ENCODE measurements at places on chromosomes 16 and 17.

DNA sequence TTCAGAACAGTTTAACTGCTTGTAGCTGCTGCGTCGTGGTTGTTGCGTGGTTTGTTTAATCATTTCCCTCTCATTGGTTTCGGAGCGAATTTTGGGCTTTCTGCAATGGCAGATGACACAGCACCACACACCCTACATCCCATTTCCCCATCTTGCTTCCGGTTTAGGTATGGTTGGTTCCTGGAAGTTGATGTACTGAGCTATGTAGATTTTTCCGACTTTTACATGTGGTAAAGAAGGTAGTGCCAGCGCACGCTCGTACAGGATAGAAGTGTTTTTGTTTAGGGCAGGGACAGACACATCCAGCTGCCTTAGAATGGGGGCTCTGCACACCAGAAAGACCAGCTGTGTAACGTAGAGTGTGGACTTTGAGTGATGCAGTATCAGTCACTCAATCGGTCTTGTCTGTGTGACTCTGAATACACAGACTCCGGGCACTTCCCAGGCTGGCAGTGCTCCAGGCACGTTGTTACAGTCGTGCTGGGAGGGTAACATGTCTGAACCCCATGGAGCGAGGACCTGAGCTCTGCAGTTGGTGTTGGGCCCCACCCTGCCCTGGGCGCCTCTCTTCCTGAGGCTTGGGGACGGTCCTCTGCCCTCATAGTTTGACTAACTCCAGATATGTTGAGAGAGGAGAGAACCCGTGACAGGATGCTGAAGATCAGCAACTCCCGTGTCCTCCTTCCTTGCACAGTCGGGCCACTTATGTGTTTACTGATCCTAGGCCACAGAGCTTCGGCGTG is 172.0 kb upstream of the CHMP6 start:
- no peak for DNase-seq

DNA sequence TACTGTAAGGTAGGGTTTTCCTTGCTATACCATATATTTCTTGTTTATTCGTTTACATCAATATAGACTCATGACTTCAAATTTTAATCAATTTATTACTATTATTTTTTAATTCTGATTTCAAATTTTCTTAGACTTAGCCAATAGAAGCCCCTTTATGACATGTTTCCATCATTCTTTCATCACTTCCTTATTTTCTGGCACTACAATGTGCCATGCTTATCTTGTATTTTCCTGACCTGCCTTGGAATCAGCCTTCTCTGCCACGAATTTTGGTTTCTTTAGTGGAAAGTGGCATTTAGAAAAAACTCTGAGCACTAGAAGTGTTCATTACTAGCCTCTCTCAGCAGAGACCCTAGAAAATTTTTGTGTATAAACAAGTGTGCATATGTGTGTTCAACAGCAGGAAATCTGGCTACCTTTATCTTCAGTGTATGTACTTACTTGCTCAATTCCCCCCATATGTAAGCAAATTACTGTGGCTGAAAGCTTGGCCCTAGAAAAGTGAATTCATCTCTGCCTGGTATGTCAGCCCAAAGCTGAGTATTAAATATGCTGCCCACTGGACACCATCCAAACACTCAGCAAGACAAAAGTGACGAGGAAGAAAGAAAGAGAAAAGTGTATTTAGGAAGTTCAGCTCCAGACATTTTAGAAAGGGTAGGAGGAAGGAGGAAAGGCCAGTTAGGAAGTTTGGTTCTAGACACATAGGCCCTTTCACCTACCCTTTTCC is 4.0 kb downstream of the STXBP4 start:
- DNase-seq, result no peak

DNA sequence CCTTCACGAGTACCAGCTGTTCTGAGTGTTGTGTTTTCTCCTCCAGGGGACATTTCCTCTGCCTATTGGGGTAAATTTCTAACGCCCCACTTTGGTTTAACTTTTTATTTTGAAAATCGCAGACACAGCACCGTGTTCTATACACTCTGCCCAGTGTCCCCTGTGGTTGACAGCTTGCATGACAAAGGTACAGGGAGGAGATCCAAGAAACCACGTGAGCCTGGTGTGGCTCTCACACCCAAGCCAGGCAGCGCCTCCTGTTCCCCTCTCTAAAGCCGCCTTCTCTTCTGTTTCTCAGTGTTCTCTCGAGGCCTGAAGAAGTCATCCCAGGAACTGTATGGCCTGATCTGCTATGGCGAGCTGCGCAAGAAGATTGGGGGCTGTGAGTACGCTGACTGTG is 25.4 kb downstream of the CRAMP1 start:
- DNase-seq, result no peak

GRCh38 chr16:54647725-54648221 is 282.9 kb upstream of the IRX5 start:
- DNase-seq, result no peak

- peak; percentile 14 for DNase-seq
Observed at GRCh38 chr16:20865420-20866131, 34.6 kb downstream of the DCUN1D3 start.

- no peak for DNase-seq
Observed at GRCh38 chr16:57509231-57509923, 23.1 kb upstream of the DOK4 start.

DNA sequence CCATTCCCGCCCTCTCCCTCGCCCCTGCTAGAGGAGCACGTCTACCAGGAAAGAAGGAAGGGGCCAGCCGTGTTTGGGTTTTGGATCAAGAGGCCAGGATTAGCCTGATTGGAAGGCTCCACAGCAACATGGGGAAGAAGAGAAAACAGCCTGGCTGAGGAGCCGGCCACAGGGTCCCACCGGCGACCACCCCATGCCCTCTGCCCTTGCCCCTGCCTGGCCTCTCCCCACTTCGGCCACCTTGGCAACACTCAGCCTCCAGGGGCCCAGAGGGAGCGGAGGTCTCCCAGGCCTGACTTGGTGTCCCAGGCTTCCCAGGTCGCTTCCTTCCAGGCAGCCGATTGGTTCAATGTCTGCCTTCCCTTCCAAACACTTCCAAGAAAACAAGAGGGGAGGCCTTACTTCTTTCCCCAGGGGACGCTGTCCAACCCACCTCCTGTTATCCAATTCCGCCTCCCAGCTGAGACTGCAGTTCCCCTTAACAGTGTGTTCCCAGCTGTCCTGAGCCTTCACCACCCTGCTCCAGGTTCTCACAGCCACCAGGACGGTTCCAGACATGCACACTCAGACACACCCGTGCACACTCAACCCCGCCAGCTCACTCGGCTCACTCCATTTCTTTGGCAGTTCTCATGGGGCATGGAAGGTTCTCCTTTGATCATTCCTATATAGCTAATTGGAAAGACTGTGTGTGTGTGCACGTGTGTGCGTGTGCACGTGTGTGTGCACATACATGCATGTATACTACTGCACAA is 65.4 kb downstream of the RBFOX3 start:
- no peak for DNase-seq

GRCh38 chr16:84804326-84804725 is 15.5 kb upstream of the CRISPLD2 start:
- DNase-seq, result no peak

DNA sequence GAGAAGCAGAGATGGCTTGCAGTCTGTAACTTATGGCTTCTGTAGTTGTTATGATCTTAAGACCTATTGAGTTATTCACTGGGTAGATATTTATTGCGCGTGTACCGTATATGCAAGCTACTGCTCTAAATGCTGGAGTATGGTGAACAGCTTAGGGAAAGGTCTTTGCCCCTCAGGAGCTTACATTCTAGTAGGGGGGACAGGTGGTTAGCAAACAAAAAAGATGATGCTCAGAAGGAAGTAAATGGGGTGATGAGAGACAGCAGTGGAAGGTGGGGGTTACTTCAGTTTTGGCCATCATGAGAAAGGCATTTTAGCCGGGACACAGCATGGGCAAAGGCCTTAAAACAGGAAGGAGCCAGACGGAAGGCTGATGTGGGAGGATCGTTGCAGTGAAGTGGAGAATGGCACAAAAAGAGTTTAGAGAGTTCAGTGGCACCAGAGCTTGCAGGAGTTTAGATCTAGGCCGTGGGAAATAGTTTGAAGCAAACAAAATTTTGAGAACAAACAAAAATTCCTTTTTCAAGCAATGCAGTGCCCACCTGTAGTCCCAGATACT is 2.1 kb downstream of the ARMC7 start:
- no peak for DNase-seq

GRCh38 chr17:73902416-73903181 is 258.4 kb upstream of the SDK2 start:
- no peak for DNase-seq

DNA sequence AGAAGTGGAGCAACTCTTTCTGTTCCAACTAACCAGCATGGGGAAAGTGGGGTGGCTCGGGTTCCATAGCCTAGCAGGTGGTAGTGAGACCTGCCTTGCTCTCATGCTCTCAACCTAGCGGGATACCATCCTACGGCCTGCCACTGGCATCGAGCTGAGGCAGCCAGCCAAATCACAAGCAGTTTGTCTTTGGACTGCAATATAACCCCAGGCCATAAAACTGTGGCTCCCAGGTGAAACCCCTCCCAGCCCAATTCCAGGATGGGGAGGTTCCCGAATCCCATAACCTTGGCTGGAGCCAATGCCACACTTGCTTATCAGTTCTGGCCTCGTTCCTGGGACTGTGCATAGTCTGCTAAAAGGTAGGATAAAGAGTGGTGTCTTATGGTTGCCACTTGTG is 155.8 kb upstream of the NETO2 start:
- DNase-seq, result no peak

- DNase-seq, result no peak
Observed at GRCh38 chr17:29567304-29567553, 392 bp upstream of the ABHD15 start.

- DNase-seq, result no peak
Observed at GRCh38 chr17:73950593-73950914, 252.9 kb upstream of the RPL38 start.

- DNase-seq, result peak; percentile 36
Observed at GRCh38 chr16:50067290-50067853, 1.6 kb downstream of the HEATR3 start.

DNA sequence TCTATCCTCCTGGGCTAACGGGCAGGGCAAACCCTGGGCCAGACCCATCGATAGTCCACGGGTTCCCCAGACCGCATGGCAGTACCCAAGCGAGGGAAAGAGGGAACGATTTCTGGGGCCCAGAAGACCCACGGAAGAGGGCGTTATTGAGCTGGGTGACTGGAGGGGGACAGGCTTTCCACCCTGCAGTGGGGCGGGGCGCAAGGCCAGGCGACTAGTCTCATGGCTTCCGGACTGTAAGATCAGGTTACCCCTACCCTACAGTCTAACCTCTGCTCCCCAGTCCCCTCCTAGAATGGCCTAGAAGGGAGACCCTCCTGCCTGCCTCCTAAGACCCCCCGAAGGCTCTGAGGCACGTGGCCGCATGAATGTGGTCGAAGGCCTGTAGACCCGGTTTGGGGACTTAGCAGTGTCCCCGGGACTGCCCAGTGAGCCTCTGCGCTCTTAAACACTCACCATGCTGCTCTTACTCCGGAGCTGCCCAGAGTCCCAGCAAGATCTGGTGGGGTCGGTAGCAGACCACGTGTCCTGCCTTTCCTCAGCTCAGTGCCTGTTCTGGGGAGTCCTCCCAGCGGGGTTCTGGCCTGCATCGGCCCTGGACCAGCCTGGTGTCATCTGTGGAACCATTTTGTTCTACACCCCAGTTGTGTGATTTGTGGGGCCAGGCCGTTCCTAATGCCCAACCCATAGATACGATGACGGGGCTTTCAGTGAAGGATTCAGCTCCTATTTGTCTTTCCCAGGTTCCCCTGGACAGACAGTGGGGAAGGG is 13.2 kb upstream of the AURKB start:
- DNase-seq, result peak; percentile 26

- no peak for DNase-seq
Observed at GRCh38 chr16:55526441-55526840, 17.6 kb downstream of the LPCAT2 start.

- no peak for DNase-seq
Observed at GRCh38 chr17:51610155-51610554, 349.8 kb downstream of the UTP18 start.

- peak; percentile 48 for DNase-seq
Observed at GRCh38 chr17:78044280-78044835, 84.2 kb downstream of the TMC6 start.

- no peak for DNase-seq
Observed at GRCh38 chr16:88408561-88409142, 25.9 kb downstream of the ZNF469 start.

GRCh38 chr17:70166615-70167014 is 2.7 kb upstream of the KCNJ2 start:
- no peak for DNase-seq

GRCh38 chr17:12977008-12977751 is 40.6 kb downstream of the ELAC2 start:
- DNase-seq, result no peak

DNA sequence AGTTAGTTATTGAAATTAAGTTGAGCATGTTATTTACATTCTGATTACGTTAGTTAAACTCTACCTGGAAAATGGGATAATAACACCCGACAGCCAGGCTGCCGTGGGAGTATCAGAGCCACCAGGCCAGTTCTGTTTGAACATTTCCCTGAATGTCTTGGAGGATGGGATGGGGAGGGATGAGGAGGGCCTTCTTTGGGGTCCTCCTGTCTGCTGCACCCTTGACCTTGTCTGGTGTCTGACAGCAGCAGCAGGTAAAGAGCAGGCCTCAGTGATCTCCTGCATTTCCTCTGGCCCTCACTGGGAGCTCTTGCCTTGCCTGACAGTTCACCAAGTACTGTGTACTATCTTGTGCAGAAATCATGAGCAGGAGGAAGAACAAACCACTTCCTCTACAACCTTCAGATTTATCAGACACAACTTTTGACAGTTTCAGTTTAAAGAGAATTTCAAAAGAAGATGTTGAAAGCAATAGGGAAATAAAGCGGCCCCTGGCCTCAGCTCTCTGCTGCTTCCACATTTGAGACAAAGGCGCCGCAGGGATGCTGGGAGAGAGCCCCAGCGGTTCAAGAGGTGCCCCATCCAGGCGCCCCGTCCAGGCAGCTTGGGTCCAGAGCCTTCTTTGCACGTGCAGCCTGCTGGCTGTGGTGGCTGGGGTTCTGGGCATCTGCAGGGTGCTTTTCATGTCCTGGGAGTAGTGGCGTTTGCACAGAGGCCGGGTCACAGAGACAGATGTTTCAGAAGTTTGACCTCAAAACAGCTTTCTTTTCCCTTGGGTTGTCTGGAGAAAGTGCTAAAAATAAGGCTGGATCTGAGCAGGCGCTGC is 25.3 kb downstream of the CMIP start:
- DNase-seq, result no peak

DNA sequence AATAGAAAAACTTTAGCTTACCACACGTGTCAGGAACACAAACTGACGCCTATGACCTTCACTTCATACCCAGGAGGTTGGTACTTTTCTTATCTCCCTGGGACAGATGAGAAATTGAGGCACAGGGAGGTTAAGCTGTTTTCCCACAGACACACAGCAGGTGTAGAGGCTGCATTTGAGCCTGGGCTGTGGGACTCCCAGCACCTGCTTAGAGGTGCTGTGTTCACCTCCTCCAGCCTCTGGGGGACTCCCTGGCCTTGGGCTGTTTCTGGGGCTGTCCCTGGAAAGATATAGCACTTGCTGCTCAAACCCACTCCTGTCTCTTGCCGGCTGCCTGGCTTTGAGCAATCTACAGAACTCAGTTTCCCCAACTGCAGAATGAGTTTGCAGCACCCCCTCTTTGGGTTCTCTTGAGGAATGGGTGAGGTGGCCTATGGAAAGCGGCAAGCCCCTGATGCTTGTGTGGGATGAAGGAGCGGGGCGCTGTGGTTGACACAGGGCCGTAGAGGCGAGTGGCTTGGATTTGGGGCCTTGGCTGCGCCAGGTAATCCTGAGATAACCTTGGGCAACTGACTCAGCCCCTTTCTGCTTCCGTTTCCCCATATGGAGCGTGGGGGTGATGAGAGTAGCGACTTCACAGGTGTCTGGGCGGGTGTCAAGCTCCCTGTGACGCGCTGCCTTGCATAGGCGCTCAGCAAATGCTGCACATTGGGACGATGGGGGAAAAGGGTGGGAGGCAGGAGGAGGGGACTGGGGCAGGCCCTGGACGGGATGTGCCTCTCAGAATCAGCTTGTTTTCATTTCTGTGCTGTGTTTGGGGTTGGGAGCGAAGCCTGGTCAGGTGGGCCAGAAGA is 104.5 kb upstream of the CIBAR2 start:
- DNase-seq, result no peak

Data from PC-3 (cell line).